ENCODE measurements at places on chromosomes 2 and 18.

GRCh38 chr2:86118130-86118529, 12.1 kb downstream of the PTCD3 start:
- no peak for DNase-seq

GRCh38 chr2:215507136-215507535, 71.3 kb upstream of the FN1 start:
- no peak for DNase-seq

DNA sequence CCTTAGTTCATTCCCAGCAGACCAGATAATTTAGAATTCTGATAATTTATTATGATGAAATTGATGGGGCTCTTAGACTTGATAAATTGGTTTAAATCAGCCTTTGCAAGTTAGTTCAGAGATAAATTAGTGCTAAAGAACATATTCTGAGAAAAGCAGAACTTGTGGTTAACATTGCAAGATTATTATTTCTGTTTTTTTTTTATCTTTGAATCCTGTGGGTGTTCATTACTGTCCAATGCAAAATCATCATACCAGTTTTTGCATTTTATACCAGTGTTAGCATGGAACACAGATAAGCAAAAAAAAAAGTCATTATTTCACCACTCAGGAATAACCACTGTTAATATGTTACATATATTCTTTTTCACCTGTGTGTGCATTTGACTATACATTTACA, 9.1 kb downstream of the SEPTIN2 start:
- no peak for DNase-seq

GRCh38 chr2:230676546-230676945, 36.1 kb upstream of the CAB39 start:
- DNase-seq, result no peak

GRCh38 chr2:145692971-145693478, 1173.1 kb upstream of the ZEB2 start:
- peak; percentile 74 for DNase-seq

DNA sequence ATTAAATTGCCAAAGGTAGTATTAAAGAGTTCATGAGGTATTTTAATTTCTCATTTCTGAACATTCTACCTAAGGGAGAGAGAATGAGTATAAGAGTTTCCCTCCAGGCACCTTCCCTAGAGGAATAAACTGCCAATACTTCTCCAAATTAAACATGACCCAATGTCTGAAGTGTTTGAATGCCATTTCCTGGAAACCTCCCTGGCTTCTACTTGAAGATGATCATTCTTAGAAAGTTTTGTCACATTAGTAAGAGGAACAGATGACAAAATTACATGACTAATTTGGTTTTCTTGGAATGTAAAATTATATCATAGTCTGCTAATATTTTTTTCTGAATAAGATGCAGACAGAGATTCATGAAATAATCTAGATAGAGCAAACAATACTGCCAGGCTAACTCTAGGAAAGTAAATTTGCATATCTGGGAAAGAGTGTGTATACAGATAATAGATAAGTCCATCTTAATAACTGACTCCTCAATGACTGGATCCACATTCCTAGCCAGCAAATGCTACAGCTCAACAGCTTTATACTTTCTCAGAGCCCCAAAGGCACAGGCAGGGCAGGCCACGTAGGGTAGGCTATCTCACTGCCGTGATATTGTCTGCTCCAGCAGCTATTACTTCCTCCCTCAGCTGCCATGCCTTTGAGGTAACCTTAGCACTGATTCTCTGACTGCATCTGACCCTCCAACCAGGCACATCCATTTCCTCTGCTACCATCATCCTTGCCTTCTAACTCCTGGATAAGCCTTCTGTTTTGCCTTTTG, 630.8 kb upstream of the PIK3C3 start:
- peak; percentile 81 for DNase-seq

GRCh38 chr2:21916934-21917522, 793.3 kb downstream of the TDRD15 start:
- DNase-seq, result no peak

Measured in foreskin keratinocyte (primary cell).